ENCODE measurements at places on chromosomes 12 and 14.
A peak's percentile ranks its signal among the peaks of the same experiment; 100 is the strongest.

- no peak for DNase-seq
Observed at GRCh38 chr14:98189511-98189910, 1082.5 kb downstream of the BCL11B start.

DNA sequence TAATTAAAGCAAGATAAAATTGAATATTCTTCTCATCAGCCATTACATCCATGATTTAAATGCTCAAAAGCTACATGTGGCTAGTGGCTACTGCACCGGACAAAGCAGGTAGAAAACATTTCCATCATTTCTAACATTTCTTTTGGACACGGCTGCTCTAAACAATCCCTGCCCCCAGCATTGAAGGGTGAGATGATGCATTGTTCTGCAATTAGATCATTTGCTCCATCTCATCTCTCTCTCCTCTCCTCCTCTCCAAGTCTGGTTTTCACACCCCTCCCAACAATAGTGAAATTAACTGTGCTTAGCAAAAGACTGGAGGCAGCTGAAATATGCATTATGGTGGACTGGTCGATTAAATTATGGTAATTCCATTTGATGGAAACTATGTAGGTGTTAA is 288.5 kb downstream of the KSR2 start:
- no peak for DNase-seq

DNA sequence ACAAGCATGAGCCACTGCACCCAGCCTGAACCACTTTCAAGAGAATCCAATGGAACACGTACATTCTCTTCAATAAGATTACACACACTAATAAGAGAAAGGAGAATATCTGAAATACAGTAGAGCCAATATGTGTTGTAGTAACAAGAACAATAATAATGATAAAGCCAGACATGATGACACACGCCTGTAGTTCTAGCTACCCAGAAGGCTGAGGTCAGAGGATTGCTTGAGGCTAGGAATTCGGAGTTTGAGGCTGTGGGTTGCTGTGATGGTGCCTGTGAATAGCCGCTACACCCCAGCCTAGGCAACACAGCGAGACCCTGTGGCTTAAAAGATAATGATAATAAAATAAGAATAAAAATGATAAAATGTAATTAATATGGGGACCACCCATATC is 15.6 kb downstream of the APOBEC1 start:
- no peak for DNase-seq

GRCh38 chr14:73289308-73289707 is 52.0 kb downstream of the PAPLN start:
- no peak for DNase-seq

DNA sequence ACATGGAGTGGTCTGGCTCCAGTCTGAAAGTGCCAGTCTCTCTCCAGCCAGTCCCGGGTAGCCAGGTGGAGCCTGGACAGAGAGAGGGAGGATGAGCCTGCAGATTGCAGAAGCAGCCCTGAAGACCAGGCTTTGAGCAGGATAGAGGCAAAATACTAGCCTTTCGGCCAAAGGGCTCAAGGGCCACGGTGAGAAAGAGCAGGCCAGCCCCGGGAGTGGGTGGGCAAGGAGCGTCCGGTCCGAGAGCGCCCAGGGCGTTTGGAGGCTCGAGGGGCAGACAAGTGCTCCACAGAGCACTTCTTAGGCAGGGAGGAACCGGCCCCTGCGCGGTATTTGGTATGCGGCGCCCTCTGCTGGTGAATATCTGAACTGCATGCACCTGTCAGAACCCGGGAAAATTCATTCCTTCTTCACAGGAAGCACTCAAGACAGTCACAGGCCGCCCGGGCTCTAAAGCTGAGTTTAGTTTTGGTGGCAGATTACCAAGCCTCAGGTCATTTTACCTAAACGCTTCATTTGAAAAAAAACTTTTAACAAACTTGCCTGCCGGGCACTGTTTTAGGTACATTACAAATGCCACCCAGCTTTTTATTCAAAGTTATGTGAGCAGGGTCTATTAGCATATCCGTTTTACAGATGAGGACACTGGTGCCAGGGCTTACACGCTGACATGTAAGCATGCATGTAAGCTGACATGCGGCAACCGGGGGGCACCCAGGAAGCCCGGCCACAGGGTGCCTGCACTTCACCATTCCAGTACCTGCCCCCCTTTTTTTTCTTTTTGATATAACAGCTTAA is 21.0 kb upstream of the PSMC1 start:
- peak; percentile 58 for DNase-seq

DNA sequence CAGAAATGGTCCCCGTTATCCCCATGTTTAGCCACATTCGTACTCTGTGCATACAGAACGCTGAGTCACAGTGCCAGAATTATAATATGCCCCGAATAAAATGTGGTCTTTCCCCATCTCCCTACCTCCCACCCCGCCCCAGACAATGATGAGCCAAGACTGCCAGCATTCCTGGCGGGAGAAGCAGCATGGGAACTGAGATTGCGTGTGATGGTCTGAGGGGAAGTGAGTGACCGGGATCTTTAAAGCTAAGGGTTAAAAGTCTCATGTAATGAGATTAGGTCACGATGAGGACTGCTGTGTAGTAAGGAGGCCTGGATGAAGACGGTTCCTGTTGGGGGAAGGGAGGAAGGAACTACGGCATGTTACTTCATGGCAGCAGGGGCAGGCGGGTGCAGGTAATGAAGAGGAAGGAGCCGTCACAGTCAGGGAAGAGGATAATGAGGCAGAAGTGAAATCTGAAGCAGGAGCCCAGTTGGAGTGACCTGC is 243.3 kb upstream of the FKBP4 start:
- DNase-seq, result no peak

GRCh38 chr14:37665479-37665878 is 70.0 kb downstream of the TTC6 start:
- no peak for DNase-seq

- no peak for DNase-seq
Observed at GRCh38 chr12:18368594-18368993, 107.3 kb downstream of the PIK3C2G start.

DNA sequence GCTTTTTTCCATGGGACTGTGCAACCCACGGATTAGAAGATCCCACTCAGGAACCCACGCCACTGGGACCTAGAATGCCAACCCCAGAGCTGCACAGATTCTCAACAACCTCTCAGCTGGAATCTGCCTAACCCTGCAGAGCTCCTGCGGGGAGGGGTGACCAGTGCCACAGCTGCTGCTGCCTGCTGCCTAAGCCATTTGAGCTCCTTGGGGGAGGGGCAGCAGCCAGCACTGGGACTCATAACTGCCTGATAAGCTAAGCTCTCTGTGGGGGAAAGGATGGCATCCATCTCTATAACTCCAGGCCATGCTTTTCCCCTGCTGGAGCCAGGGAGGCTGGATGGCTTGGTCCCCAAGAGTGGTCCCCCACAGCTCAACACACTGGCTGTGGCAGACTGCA is 182.8 kb downstream of the SLC5A8 start:
- peak; percentile 4 for DNase-seq

GRCh38 chr12:120055231-120056000 is 61.1 kb downstream of the RAB35 start:
- no peak for DNase-seq

DNA sequence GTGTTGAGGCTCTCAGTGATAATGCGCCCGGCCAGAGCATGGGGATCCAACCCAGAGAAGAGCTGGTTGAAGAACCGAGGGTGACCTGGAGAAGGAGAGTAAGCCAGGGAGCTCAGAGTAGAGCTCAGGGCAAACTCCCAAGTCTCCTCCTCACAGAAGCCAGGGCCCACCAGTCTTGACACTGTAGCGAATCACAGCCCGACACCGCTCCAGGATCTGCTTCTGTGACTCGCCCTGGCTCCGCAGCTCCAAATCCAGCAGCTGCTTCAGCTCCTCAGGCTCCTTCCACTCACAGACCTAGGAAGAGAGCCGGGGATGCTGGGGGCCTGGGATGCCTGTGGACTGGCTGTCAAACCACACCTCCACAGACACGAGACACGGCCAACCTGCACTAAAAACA is 8.2 kb upstream of the ZNF740 start:
- DNase-seq, result no peak

All from muscle of back (tissue), 13 donors.